Activated T-helper 1 cell treated with Interleukin-2 at 50 U/mL for 16 hours (primary cell): ENCODE measurements at places on chromosomes 6 and 20.

DNA sequence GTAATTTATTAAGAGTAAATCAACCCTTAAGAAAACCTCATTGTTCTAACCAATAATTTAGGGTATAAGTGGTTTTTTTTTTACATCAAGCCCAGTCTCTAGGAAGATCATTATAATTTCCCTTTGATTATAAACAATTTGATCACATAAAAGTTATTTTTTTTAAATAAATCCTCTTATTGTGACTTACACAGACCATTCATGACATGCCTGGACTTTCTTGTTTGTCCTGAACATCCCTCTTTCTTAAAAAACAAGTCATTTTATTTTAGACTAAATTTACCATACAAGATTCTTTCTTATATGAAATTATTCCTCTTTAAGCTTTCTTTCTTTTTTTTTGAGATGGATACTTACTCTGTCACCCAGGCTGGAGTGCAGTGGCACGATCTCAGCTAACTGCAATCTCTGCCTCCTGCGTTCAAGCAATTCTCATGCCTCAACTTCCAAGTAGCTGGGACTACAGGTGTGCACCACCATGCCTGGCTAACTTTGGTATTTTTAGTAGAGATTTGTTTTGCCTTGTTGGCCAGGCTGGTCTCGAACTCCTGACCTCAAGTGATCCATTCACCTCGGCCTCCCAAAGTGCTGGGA is 53.6 kb upstream of the AGPAT4 start:
- DNase-seq = no peak

- DNase-seq = no peak
Observed at GRCh38 chr6:85449388-85449817, 480 bp upstream of the NT5E start.

GRCh38 chr6:130708338-130708737 is 118.9 kb upstream of the SMLR1 start:
- DNase-seq = no peak

DNA sequence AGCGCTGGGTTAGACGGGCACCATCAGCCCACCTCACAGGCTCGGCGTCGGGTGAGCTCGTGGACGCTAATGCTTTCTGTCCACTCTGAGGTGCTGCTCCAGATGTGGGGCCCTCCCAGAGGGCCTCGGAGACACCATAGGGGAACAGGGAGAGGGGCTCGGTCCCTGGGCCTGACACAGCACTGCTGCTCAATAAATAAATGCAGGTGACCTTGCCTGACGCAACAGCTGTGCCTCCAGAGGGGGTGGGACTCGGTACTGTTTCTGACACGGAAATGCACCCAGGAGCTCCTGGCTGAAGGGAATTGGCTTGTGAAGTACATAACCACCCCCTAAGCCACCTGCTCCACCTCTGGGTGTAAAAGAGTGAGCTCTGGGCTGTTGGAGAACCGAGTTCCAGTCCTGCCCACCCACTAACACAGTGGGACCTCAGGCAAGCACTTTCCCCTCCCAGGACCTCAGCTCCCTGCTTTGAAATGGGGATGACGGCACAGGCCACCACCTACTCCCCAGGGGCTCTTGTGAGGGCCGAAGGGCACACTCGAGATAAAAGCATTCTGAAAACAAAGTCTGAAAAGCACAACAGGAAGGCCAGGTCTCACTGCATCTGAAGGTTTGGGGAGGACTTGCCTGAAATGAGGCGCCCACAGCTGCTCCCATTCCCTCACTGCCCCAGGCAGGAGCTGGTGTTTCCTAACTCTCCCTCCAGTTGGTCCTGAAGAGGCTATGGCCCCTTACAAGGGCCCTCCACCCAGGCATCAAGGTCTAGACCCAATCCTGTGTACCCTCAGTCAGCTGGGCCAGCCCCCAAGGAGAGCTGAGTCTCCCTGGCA is 6.7 kb downstream of the KCNK15 start:
- DNase-seq = no peak

DNA sequence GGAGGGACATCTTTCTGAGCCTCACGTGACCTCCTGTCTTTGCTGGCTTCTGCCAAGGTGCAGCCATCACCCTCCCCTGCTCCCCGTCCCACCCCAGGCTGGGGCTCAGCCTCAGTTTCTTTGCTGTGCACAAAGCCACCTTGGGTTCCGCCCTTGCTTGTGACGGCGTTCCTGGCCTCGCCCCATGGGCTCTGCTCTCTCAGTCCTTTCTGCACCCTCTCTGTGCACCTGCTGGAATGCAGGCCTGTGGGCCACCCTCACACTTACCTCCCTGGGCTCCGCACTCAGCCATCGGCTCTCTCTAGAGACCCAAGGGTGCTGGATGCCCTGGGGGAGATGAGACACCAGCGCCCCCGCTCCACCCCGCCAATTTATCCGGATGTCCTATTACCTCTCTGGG is 28.3 kb downstream of the BANF2 start:
- no peak for DNase-seq

- no peak for DNase-seq
Observed at GRCh38 chr6:32151863-32152768, at the start of gene PRRT1. TSS of gene PRRT1 (minus strand) at chr6:32151939. CDS start at chr6:32151827, 112 bp downstream.

- DNase-seq = no peak
Observed at GRCh38 chr6:13467216-13467600, 20.2 kb downstream of the GFOD1 start.

- no peak for DNase-seq
Observed at GRCh38 chr20:63150391-63150898, 65.5 kb downstream of the YTHDF1 start.

GRCh38 chr6:18473755-18474154 is 86.6 kb downstream of the RNF144B start:
- DNase-seq = no peak

GRCh38 chr6:130779658-130780033 is 47.6 kb upstream of the SMLR1 start:
- DNase-seq = no peak

- no peak for DNase-seq
Observed at GRCh38 chr6:2471472-2471871, 226.1 kb upstream of the GMDS start.

- DNase-seq = no peak
Observed at GRCh38 chr20:44135417-44136204, 51.4 kb downstream of the JPH2 start.

DNA sequence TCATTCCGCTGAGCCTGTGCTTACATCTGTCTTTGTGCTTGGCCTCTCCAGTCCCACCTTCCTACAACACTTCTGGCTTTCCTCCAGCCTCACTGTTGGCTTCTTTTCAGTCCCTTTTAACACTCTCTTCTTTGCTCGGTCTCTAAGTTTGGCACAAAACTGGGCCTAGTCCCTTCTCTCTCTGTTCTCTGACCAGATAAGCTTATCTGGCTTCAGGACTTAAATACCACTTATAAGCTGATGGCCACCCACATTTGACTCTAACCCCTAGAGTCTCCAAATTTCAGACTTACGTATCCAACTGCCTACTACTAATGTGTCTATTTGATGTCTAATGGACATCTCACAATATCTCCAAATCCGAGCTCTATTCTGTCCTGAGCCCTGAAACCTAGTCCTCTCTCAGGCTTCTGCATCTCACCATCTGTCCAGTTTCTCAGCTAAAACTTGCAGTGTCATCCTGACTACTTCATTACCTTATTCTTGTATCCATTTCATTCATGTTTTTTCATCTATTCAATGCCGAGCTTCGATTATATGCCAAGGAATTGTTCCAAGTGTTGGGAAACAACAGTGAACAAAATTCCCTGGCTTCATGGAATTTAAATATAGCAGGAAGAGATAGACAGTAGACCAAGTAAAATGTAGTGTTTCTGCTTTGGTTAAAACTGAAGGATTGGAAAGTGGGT is 40.1 kb downstream of the TBPL1 start:
- DNase-seq = no peak

DNA sequence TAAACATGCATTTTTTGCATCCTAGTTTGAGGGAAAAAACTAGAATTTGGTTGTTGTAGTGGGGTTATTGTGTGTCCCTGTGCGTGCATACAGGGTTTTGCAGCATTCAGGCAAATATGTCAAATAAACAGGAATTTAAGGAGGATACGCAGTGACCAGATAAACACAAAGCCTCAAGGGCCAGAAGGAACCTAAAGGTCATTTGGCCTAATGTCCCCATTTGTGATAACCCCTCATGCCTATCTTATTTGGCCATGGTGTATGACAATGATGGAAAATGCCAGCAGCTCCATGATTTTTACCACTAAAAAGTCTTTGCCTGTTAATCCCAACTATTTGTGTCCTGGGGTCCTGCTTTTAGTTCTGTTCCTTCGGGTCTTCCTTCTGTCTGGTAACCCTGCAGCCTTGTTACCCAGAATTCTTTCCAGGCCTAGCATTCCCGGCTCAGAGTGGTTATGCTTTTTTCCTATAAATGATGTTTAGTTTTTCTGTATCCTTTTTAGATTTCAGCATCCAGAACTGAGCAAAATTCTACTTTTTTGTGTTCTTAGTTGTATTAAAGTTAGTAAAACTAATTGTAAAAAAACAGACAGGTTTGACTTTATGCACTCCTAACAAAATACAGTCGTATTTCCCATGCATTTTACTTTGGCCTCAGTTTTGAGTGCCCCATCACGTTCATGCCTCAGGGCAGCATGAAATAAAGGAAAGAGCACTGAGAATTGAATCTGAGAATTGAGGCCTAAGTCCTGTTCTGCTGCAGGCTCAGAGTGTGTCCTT is 4.4 kb downstream of the STX16 start:
- no peak for DNase-seq

- DNase-seq = no peak
Observed at GRCh38 chr6:32110632-32111031, 1.5 kb upstream of the TNXB start.

DNA sequence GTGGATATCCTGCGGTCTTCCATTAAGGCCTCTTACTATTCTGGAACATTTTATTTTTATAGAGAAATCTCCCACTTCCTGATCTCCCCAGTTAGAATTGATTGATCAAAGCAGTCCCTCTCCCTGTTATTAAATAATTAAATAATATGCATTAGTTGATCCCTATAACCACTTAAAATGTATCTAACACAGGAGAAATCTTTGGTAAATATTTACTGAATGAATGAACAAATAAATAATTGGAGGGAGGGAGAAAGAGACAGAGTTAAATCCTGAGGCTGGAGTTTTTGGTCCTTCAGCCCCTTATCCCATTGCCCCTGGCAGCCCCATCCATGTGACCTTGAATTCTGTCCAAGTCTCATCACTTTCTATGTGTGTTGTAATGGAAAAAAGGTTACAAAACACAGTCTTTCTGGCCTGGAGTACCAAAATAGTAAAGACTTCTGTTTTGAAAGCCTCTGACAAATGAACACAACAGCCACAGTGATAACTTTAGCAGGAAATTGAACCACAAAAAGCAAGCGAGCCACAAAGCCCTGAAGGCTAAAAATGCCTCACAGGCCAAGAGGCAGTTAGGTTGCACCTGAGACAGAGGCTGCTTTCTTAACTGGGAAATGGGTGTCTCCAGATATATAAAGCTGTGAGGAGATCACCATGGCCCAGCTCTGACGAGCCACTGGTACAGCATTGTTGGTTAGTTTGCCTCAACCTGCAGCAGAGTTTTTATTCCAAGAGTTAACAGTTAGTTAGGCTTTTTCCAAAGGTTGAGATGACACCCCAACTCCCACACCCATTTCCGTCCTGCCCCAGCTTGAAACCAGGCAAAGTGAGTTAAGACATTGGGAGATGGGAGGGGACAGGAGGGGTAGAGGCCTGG is 11.3 kb downstream of the NT5E start:
- no peak for DNase-seq

DNA sequence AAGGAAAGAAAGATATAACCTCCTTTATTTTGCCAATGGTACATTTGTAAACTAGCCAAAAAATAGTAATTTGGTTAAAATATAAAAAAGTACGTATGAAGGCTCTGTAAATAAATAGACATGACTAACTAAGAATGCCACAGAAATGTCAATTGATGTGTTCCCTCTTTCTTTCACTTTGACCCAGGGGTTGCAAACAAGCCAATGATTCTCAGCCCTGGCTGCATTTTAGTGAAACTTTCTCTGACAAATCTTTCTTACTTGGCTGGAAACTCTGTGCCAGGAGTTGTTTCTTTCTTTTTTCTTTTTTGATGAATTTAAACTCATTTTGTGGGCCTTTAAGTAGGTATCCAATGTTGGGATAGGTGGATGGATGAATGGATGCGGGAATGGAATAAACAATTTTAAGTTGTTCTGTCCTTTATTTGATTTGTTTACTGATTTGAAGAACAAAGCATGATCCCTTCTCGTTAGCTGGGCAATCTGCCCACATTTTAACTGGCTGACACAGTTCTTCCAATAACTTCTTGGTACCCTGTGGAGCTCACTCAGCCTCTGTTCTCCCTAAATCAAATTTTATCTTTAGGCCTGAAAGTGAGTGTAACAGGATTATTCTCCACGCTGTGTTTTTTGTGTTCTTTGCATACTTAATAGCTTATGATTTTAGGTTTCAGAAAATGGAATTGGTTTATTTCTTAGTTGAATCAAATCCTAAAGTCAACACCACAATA is 58.6 kb upstream of the GCLC start:
- no peak for DNase-seq

- no peak for DNase-seq
Observed at GRCh38 chr20:22597303-22597702, 12.9 kb upstream of the FOXA2 start.

DNA sequence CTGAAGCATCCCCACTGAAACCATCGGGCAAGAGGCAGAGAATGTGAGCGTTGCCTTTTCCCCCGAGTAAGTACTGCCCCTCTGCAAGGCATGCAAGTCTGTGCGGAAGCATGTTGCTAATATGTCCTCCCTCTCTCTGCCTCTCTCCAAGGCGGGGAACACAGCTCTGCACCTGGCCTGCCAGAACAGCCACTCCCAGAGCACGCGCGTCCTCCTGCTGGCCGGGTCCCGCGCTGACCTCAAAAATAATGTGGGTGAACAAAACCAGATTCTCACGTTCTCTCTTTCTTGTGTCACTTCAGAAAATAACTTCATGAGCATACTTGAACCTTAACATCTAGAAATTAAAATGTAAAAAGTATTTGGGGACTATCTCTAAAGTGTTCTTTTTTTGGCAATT is 26.4 kb downstream of the LYRM2 start:
- DNase-seq = no peak
